ENCODE measurements at places on chromosomes 13 and 19. TPM values are rescaled to one million over a fixed set of nuclear protein-coding genes. Genes with fewer than 3 reads are reported as not detected.

Gene TNFAIP8L1
- 2.7 TPM for total RNA-seq

Gene OR7C1
- not detected for total RNA-seq

DNA sequence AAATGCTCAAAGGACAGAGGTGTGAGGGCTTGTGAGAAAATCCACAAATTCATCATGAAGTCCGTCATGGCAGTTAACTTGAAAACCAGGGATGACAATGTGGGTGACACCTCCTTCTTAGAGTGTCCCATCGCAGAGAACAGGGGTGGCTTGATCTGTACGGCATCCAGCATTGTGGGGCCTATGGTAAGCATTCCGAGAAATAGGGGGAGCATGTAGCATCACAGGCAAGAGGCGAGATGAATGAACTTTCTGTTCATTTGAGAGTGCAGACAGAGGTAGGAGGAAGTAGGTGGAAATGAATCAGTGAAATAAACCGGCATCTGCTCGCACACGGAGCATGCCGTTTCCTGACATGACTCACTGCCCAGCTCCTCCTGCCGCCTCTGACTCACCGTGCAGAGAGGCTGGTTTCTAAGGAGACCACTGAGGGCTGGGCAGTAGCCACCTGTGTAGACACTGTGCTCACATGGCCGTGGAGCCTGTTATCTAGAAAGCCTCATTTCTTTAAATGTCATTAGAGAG, 339.0 kb downstream of the RFC3 start:
- no peaks in the 10 kb centered on the region for H3K36me3 ChIP-seq
- peak overlapping the region; percentile 58 for H3K4me3 ChIP-seq
- peak overlapping the region; percentile 88 for H3K27ac ChIP-seq
- peak; percentile 95 for DNase-seq
- H3K27me3 ChIP-seq: no peaks in the 10 kb centered on the region

- DNase-seq: no peak
- H3K4me3 ChIP-seq: no peak overlapping the region
- peaks cover 6% of the 10 kb centered on the region for H3K4me1 ChIP-seq
- no peaks in the 10 kb centered on the region for H3K36me3 ChIP-seq
These were observed 7.0 kb downstream of the KLK3 start for GRCh38 chr19:50861496-50862286.

GRCh38 chr13:43041369-43041921, 18.1 kb downstream of the DNAJC15 start:
- H3K4me1 ChIP-seq: peaks cover 62% of the 10 kb centered on the region
- H3K4me3 ChIP-seq: no peak overlapping the region

DNA sequence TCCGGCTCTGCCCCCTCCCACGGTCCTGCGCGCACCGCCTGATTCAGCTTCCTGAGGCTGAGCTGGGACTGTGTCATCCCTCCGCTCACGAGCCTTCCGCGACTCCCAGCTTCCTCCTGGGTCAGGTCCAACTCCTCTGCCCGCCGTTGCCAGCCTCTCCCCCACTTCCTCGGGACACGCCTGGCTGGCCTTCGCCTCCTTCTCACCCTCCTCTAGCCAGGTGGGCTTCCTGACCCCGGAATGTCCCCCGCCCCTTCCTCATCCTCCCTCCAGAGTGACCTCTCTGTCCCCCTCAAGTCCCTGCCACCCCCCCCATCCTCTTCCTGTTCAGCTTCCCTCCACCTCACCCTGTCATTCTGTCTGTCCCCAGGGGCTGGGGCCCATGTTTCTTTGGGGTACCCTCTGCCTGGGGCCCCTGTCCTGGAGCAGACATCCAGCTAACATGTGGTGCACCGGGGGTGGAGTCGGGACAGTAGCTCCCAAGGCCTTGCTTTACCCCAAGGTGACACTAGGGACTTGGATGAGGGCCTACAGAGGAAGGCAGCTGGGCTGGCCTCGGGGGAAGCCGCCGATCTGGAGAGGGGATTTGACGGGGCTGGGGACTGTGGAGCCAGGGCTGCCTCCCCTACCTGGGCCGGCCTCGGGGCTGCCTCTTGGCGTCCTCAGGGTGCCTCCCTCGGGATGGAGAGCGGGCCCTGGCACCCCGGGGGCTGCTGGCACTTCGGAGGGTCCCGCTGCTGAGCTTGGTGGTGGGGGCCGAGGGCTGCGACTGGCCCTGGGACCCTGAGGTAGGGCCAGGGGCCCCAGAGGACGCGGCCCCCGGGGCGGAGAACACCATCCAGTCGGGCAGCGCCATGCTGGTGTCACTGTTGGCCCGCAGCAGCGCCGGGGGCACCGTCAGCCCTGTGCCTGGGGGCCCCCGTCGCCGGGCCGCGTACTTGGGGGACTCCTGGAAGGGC, 16.5 kb downstream of the SHANK1 start:
- H3K27me3 ChIP-seq: peaks cover 48% of the 10 kb centered on the region
- no peak for DNase-seq
- H3K36me3 ChIP-seq: no peaks in the 10 kb centered on the region
- H3K4me3 ChIP-seq: no peak overlapping the region

DNA sequence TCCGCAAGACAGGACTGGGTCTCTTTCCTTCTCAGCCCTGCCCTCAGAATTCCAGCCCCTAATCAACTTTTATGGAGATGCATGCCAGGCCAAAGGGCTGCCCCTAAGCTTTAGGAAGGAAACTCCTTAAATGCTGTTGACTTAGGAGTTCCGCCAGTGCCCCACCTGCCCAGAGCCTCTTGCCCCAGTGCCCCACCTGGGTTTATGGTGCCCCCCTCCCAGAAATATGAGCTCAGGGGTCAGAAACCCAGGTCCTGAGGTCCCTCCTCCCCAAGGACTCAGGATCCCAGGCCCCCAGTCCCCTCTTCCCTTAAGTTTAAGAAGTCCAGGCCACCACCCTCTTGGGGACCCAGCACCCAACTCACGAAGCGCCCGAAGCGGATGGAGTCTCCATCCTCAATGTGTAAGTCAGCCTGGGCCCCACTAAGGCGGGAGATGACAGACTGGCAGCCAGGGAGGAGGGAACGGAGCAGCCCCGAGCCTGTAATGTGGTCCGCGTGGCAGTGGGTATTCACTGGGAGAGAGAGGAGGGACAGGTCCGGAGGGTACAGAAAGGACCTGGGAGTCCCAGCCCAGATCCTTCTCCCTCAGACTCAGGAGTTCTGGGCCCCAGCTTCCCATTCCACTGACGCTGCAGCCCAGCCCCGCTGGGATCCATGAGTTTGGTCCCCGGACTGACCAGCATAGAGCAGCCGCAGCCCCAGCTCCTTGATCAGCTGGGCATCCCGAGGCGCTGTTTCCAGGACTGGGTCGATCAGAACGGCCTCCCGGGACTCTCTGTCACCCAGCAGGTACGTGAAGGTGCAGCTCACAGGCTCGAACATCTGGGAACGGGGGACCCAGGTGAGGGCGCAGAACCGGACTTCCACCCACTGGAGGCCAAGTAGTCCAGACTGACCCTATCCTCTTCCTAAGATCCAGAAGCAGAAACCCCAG, 897 bp downstream of the ETHE1 start:
- peak overlapping the region; percentile 88 for H3K27ac ChIP-seq
- H3K36me3 ChIP-seq: peaks cover 21% of the 10 kb centered on the region
- H3K4me1 ChIP-seq: peaks cover 26% of the 10 kb centered on the region
- peak overlapping the region; percentile 84 for H3K4me3 ChIP-seq
- peak; percentile 29 for DNase-seq
- no peaks in the 10 kb centered on the region for H3K27me3 ChIP-seq

GRCh38 chr13:53151336-53152056, 122.9 kb downstream of the OLFM4 start:
- H3K36me3 ChIP-seq: no peaks in the 10 kb centered on the region
- H3K27me3 ChIP-seq: peaks cover 29% of the 10 kb centered on the region
- DNase-seq: peak; percentile 78
- no peak overlapping the region for H3K27ac ChIP-seq
- H3K4me3 ChIP-seq: no peak overlapping the region

GRCh38 chr13:114089751-114090400, 42.5 kb downstream of the RASA3 start:
- H3K27me3 ChIP-seq: no peaks in the 10 kb centered on the region
- no peak overlapping the region for H3K4me3 ChIP-seq
- DNase-seq: no peak
- H3K36me3 ChIP-seq: no peaks in the 10 kb centered on the region

GRCh38 chr13:37884674-37885073, 15.1 kb upstream of the TRPC4 start:
- H3K4me1 ChIP-seq: no peaks in the 10 kb centered on the region
- no peak overlapping the region for H3K27ac ChIP-seq
- no peaks in the 10 kb centered on the region for H3K27me3 ChIP-seq
- no peaks in the 10 kb centered on the region for H3K36me3 ChIP-seq
- no peak overlapping the region for H3K4me3 ChIP-seq

DNA sequence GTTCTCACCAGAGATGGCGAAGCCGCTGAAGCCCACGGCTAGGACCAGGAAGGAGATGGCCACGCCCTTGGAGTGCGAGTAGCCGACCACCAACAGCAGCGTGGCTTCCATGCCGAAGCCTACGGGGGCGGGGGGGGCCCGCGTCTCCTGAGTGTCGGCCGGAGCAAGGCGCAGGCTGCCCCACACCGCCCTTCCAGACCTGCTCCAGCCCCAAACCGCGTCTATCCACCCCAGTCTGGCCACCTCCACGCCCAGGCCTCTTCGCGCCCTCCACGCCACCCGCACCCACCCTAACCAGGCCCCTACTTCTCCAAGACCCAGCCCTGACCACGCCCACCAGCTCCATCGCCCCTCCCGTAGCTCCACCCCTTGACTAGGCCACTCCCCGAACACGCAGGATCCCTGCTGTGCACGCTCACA, 6.2 kb downstream of the GFY start:
- H3K4me3 ChIP-seq: no peak overlapping the region
- no peak overlapping the region for H3K27ac ChIP-seq
- H3K4me1 ChIP-seq: no peaks in the 10 kb centered on the region
- H3K36me3 ChIP-seq: no peaks in the 10 kb centered on the region

DNA sequence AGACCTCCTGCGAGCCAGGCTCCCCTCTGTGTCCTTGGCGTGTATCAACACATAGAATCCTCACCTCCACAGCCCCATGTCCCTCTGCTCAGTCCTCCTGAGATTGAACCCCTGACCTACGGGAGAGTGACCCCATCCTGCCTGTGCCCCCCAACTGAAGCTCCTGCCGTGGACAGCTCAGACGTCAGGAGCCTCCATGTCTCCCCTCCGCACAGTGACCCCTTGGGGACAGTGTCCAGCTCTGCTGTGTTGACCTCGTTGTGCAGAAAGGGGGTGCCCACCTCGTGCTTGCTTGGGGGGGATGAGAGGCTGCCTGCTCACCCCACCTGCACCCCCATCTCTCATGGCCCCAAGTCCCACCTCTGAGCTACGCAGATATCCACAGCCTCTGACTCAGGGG, 490 bp upstream of the SIGLEC9 start:
- DNase-seq: no peak
- H3K27me3 ChIP-seq: no peaks in the 10 kb centered on the region
- H3K4me3 ChIP-seq: no peak overlapping the region
- no peaks in the 10 kb centered on the region for H3K4me1 ChIP-seq

Data from MCF 10A (cell line).